ENCODE measurements at places on chromosomes 6 and 20.

- no peak for DNase-seq
These were observed 173.6 kb upstream of the MCHR2 start for GRCh38 chr6:100167585-100167984.

GRCh38 chr6:104789770-104790190, 69.9 kb downstream of the HACE1 start:
- DNase-seq: no peak

- DNase-seq: no peak
These were observed at the start of gene ADAM33 for GRCh38 chr20:3681931-3682781. ADAM33 (minus strand) TSS chr20:3682010; CDS start chr20:3682004, 6 bp downstream.

DNA sequence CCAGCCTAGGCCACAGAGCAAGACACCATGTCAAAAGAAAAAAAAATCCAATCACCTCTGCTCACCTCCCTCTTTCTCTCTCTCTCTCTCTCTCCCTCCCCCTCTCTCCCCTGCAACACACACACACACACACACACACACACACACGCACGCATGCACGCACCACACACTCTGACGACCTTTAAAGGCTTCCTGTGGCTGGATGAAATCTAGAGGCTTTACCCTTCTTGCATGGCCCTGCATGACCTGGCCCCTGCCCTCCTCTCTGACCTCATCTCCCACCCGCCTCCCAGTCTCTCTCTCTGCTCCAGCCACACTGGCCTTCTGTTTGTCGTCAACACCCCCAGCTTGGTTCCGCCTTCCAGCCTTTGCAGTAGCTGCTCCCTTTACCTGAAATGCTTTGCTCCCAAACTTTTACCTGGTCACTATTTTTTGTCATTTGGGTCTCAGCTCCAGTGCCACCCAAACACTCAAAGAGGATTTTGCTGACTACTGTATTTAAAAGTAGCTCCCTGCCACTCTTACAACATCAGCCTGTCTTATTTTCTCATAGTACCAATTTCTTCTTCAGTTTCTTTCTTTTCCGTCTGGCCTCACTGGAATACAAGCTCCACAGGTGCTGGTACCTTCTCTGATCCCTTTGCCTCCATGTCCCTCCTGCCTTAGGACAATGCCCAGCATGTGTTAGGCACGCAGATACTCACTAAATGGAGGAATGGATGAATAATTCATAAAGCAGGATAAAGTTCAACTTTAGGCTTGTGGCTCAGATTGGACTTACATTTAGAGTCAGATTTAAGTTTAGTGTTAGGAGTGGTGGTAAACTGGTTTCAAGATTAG, 4.3 kb upstream of the LTA start:
- DNase-seq: no peak

DNA sequence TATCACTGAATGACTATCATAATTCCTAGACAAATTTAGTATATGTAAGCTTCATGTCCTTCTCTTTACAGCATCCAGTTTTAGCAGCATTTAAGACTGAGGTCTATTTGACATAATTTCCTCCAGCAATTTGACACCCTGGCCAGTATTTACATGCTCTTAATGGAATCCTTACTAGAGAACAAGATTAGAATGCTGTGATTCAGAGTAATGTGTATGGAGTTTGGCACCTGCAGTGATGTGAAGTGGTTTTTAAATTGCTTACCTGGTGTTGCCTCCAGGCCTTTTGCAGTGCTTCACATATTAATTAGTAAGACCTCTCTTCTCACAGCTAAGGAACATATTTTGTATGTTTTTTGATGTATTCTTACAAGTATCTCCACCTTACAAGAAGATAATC, 9.8 kb downstream of the NKX2-4 start:
- peak; percentile 26 for DNase-seq

GRCh38 chr6:150184850-150185731, 42.2 kb downstream of the PPP1R14C start:
- DNase-seq: no peak

DNA sequence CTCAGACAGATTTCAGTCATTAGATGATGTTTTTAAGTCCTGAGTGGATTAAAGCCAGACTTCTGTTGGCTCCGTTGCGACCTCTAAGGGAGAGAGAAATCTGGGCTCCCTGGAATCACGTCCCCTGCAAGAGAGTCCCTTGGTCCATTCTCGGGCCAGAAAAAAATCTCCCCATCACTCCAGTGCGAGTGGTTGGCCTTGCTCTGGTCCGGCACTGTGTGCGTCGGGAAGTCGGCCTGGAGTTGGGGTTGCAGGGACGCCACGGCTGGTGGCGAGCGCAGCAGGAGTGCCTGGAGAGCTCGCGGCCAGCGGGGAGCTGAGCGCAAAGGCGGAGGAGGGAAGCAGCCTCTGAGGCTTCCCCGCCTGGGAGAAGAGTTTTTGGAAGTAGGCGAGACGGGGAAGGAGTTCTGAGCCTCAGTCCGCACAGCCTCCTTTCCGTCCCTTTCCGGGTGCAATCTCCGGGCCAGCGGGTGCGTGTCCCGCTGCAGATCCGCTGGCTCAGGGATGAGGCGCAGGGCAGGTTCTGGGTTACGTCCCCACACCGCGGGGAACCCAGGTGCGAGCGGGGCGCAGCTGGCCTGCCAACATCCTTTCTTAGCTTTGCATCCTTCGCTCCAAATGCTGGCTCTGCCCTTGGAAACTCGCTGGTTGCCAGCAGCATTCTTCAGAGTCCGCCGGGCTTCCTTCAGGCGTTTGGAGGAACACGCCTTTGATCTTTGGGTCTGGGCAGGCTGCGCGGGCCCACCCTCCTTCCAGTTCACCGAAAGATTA, 6.8 kb downstream of the TCF21 start:
- DNase-seq: no peak

GRCh38 chr6:168804331-168804730, 363.3 kb downstream of the SMOC2 start:
- no peak for DNase-seq

GRCh38 chr6:152170702-152171667, 363.5 kb downstream of the ESR1 start:
- DNase-seq: no peak

- no peak for DNase-seq
These were observed 318.3 kb downstream of the HACE1 start for GRCh38 chr6:104541411-104541810.

Data from NCI-H2107 (cell line).